ENCODE measurements at places on chromosomes 3 and 15. TPM values are rescaled to one million over a fixed set of nuclear protein-coding genes. Genes with fewer than 3 reads are reported as not detected.

Gene SPTBN5
- 0.39 TPM for total RNA-seq

Gene GOLGA8B
- 132 TPM for total RNA-seq

Gene MUC4
- total RNA-seq, result 0.35 TPM

Gene RTP3
- not detected for total RNA-seq

Gene SCAANT1
- total RNA-seq, result not detected

Gene NANOGP8
- not detected for total RNA-seq

Gene GOLGA8O
- not detected for total RNA-seq

Gene SYNPR
- not detected for total RNA-seq

Gene PTX3
- total RNA-seq, result not detected

Gene SLC22A14
- not detected for total RNA-seq

Gene ATP13A5
- total RNA-seq, result not detected

Gene LPCAT4
- 57.4 TPM for total RNA-seq

Gene FGF7
- total RNA-seq, result not detected

Gene ERC2
- total RNA-seq, result not detected

Measured in CD8-positive, alpha-beta memory T cell (primary cell).